ENCODE measurements at places on chromosomes 2 and 18.

DNA sequence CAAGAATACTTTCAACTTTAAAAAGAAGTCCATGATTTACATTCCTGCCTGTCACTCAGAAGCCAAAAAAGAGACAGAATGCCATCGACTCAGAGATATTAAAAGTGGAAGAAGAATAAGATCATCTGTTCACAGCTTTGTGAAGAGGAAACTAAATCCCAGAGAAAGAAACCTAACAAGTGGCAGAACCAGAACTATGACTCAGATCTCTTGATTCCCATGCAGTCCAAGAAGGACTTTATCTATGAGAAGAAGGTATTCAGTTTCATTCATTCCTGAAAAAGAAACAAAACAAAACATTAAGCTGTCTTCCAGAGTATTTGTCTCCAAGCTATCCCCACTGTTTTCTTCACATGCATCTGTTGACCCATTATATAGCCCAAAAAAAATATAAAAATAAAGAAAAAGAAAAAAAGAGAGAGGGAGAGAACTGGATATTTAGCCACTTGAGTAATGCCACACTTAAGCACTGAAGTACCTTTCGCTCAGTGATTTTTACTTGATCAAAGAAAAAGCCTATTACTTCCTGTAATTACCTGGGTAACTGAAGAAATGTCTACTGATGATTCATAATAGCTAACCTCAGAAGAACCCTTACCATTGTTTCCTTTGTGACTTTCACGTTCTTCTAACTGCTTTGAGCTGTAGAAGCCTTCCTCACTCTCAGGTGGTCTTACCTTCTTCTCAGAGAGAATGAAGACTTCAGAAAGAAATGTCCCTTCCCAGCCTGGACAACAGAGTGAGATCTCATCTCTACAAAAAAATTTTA, 17.7 kb upstream of the AKAIN1 start:
- no peak for DNase-seq

GRCh38 chr2:213015387-213016165, 135.8 kb downstream of the IKZF2 start:
- no peak for DNase-seq

GRCh38 chr2:99682275-99683060, 192.7 kb upstream of the REV1 start:
- DNase-seq = peak; percentile 65

DNA sequence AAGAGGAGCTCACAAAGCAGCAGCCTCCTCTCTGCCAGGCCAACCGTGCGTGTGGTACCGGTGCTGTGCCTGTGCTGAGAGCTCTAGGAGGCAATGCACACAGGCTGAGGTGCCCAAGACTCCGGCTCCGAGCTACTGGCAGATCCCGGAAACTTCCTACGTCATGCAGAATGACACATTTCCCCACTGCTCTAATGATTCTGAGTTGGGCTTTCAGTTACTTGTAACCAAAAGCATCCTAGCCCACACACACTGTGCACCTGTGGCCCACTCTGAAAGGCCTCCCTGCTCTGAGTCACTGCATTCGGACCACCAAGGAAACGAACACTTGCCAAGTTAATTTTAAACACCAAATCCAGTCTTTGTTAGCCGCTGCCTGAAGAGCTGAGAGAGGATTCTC, 9.3 kb upstream of the RNU4ATAC start:
- no peak for DNase-seq

GRCh38 chr2:105790461-105791149, 45.9 kb downstream of the NCK2 start:
- DNase-seq = no peak

GRCh38 chr2:240127191-240127750, 8.8 kb downstream of the COPS9 start:
- DNase-seq = no peak

- DNase-seq = no peak
These were observed 106.3 kb downstream of the EPHA4 start for GRCh38 chr2:221465776-221466175.

DNA sequence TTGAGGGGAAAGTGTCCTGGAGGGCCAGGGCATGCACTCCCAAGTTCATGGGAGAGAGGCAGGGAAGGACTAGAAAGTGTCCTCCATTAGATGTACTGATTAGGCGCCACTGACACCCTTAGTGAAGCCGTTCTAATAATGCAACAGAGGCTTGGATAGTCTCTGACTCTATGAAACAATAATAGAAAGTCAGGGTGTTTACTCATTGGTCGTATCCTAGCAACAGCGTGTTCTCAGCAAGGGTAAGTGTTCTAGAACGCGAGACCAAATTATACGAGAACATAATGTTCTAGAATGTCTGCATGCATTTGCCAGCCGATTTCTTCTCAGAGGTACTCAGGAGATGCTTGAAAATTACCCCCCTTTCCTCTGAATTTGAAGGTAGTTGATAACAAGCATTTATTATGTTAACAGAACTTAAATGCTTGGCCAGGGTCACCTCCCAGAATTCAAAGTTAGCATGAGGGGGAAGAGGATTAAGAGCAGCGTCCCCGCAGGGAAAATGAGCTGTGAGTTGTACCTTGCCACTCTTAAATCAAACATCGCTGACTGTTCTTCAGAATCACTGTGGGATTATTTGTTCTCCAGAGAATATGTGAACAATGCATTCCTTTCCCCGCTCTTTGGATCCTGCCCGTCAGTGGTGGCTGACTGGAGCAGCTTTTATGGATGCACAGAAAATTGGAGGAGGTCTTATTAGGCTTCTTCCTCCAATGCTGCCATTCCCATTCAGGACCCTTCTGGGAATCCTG, 33.7 kb upstream of the PDIA6 start:
- no peak for DNase-seq

DNA sequence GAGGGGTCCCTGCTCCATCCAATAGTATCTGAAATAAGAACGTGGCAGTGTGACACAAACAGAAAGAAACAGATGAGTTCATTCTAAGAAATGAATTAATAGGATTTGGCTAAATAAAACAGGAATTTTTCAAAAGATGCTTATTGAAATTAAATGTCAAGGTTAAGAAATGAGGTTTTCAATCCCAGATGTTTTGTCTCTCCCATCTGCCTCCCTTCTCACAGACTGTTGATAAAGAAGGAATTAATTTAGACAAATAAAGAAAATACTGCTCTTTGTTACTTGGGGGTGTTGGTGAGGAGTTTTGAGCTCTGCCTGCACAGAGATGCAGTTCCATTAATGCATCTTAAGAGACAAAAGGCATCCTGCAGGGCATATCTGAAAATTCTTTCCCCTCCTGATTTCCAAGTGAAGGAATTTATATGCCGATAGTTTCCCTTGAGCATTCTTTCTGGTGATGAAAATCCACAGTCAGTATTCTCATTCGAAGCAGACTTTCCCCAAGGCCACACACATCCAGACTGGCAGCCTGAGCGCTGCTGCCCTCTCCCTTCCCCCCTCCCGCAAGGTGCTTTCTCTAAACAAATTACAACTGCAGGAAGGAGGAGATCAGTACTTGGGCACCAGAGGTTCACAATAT, 385.4 kb upstream of the RND3 start:
- peak; percentile 33 for DNase-seq

DNA sequence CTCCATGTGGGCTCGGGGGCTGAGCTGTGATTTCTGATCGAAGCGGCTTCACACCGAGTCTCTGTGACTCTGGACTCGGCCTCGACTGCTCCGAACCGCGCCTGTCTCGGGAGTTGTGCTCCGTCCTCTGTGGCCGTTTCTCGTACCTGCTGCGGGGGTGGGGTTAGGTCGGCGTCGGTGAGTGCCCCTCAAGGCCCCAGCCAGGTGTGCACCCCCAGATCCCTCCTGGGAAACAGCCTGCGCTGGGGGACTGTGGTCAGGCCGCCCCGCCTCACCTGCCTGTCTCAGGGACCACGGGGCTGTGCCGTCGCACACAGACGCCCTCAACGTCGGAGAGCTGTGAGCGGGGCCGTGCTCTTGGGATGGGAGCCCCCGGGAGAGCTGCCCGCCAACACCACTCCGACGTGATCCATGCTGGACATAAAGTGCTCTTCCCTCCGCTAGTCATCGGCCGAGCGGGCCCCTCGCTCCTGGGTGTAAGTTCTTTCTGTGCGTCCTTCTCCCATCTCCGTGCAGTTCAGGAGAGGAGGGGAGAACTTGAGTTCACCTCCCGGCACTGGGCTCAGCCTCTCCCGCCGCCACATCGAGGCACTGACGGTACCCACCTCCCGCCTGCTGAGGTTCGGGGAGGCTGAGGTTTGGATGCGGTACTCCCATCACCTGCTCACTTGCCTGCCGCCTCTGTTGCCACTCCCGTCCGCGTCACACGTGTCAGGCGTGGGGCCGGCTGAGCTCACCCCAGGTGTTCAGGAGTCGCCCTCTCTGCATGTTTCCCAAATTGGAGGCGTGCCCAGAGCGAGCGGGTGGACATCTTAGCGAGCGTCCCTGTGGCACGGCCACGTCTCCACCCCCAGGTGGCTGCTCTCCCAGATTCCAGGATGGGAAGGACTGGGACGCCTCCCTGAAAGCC, 55.7 kb downstream of the CTDP1 start:
- DNase-seq = no peak

GRCh38 chr2:222239945-222240675, 58.7 kb downstream of the PAX3 start:
- DNase-seq = no peak

DNA sequence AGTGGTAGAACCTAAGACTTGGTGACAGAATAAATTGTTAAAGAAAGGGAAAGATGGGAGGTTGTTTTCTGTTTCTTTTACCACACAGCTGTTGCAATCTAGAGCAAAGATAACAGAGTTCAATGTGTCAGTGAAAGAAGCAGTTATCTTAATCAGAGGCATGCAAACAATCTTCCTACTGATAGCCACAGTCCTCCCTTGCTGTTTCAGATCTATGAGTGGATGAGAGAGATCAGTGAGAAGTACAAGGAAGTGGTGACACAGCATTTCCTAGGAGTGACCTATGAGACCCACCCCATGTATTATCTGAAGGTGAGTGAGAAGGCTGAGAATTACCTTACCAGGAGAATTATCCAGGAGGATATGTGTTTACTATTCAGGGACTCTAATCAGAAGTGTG, 15.9 kb downstream of the CPO start:
- DNase-seq = no peak

GRCh38 chr2:238487652-238488346, 61.1 kb downstream of the ASB1 start:
- DNase-seq = no peak

GRCh38 chr2:70499253-70499652, 54.4 kb downstream of the TGFA start:
- DNase-seq = no peak

DNA sequence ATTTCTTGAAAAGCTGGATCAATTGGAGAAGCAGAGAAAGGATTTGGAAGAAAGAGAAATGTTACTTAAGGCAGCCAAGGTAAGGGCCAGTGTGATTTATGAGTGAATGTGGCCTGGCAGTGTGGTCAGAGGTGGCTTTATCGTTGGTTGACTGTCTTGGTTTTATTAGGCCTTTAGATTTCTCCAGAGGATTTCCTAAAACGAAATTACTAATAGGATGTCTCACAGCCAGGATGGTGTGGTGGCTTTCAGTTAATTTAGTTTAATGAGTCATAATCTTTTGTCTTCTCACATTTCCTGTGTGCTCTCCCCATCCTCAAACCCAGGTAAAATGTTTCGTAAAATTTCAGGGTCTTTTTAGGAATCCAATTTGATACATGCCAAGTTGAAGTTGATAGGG, 100.8 kb downstream of the TAF4B start:
- DNase-seq = no peak

- no peak for DNase-seq
These were observed 15.9 kb upstream of the FIGN start for GRCh38 chr2:163751696-163752095.

- DNase-seq = peak; percentile 83
These were observed 135.6 kb downstream of the CDH2 start for GRCh38 chr18:28041366-28041765.

DNA sequence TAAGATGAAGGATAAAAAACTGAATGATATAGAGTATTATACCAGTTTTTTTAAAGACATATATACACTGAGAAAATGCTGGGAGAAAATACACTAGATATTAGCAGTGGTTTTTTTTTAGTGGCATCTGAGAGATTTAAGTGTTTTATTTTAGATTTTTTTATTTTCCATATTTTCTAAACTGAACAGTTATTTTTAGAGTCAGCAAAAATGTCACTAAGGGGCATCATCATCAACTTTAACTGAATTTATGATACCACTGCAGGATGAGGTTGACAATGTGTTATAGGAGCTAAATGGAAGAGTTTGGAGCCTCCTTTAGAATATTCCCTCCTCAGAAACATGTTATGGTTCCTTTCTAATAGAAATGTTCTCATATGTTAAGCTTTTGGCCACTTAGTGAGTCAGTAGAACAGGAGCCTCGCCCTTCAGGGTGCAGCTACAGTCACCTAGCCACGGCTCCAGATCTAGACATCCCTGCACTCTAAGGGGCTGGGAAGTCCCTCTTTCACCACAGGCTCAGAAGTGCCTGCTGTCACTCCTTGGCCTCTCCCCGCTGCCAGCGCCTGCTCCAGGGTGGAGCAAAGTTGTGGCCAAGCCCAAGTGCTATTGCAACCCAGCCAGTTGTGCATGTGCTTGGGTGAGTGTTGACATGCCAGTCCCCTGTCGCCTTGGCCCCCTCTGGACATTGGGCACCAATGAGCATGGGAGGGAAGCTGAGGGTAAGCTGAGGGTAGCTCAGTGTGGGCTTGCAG, 210.7 kb upstream of the RASGRP3 start:
- peak; percentile 21 for DNase-seq

GRCh38 chr2:86074256-86074655, 31.4 kb downstream of the POLR1A start:
- no peak for DNase-seq
